ENCODE measurements at places on chromosomes 11 and 22. TPM values are rescaled to one million over a fixed set of nuclear protein-coding genes. Genes with fewer than 3 reads are reported as not detected.

- no peak for DNase-seq
These were observed 346.1 kb upstream of the DDI1 start for GRCh38 chr11:103690356-103690755.

GRCh38 chr11:117826190-117826570 is 1.6 kb upstream of the FXYD2 start:
- DNase-seq = no peak

GRCh38 chr11:118314988-118315411 is 10.5 kb downstream of the CD3E start:
- DNase-seq = no peak

DNA sequence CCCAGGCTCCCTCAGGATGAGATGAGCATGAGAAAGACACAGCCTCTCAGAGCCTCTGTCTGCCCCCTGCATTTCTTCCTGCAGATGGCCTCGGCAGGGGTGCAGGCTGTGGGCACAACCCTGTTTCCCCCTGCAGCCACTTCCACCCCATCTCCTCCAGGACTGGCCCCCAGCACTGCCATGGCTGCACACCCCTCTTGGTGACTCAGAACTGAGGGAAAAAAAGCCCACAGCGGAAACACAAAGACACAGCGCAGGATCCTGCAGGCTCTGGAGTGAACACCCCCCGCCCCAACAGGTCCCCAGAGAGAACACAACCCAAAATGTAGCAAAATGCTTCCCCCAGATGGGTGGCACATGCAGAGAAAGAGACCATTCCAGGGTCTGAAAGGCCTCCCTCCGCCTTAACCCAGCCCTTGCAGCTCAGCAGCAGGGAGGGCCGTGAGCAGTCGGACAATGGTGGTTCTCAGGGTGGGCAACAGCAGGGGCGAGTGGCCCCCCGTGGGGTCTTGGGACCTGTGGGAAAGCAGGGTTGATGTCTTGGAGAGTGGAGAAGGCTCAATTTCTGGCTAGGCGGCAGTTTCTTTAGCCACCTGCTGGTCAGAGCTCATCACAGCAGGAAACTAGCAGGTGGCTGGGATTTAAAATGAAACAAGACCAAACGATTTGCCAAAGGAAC is 8.0 kb downstream of the TUBGCP6 start:
- DNase-seq = no peak

DNA sequence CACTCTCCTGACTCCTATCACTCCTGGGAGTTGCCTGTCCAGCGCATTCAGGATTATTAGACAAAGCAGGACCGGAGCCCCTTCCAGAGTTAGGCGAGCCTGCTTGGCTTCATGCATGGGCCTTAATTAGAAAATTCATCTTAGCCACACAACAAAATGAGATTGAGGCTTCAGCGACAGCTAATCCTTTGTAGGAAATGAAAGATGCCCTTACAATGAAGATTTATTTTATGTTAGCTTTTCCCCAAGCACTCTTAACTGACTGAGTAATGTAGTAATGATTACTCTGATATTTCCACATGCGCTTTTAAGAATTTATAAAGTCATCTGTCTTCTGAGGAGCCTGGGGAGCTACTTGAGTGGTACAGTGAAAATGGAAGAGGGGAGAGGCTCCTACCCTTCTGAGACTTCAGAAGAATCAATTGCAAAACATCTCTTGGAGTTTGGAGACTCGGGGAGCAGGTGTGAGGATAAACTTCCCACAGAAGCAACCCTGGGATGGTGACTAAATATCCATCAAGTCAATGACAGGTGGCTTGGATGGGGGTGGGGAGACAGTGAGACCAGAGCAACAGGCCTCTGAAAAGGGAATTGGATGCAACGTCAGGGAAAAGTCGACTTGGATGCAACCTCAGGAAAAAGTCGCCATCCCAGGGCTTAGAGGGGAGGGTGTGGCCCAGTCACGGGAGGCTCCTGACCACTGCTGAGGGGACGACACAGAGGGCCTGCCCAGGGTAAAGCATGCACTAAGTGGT is 434.5 kb upstream of the B3GAT1 start:
- DNase-seq = no peak

- no peak for DNase-seq
These were observed 15.8 kb upstream of the PAFAH1B2 start for GRCh38 chr11:117128289-117128688.

- DNase-seq = no peak
These were observed 154.7 kb downstream of the C11orf91 start for GRCh38 chr11:33545931-33546330.

GRCh38 chr11:111819161-111819828 is 52.1 kb downstream of the ALG9 start:
- DNase-seq = no peak

Gene ABTB2
- 3.7 TPM for polyA plus RNA-seq

GRCh38 chr22:29313126-29313575 is 2.3 kb downstream of the RASL10A start:
- no peak for DNase-seq

Gene PTDSS2
- 38.6 TPM for polyA plus RNA-seq

Gene INSC
- polyA plus RNA-seq = 0.10 TPM

- DNase-seq = no peak
These were observed 51.8 kb upstream of the LMO1 start for GRCh38 chr11:8315463-8315862.

DNA sequence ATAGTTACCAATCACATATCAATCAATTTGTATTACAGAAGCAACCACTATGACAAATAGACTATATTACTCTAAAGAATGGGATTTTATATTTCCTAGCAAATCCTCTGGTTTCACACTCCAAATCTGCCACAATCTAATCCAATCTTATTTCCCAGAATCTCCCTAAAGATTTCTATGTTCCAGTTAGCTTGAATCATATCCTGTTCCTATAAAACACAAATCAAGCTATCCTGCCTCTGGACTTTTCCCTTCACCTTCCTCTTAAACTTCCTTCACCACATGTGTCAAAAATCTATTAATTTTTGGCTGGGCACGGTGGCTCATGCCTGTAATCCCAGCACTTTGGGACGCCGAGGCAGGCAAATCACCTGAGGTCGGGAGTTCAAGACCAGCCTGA is 50.0 kb downstream of the PIK3C2A start:
- no peak for DNase-seq

Gene GSTT2B
- polyA plus RNA-seq = 11.1 TPM

Gene PDHX
- 23.3 TPM for polyA plus RNA-seq

GRCh38 chr11:79536155-79536917 is 95.5 kb upstream of the TENM4 start:
- no peak for DNase-seq

DNA sequence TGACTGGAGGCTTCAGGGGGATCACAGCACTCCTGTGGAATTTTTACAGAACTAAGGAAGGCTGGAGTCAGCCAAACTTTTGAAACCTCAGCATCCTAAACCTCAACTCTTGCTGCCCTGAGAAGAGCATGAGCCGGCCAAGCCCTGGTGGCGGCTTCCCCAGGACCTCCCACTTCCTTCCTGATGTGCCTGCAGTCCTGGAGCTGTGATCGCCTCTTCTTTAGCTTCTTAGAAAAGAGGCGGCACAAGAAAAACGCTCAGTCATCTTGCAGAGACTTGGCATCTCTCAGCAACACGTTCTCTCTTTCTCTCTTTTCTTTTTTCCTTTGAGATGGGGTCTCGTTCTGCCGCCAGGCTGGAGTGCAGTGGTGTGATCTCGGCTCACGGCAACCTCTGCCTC is 40.4 kb upstream of the AMPD3 start:
- DNase-seq = no peak

GRCh38 chr22:29245626-29246385 is 22.0 kb downstream of the RHBDD3 start:
- DNase-seq = peak; percentile 61

Gene HBG1
- polyA plus RNA-seq = not detected

DNA sequence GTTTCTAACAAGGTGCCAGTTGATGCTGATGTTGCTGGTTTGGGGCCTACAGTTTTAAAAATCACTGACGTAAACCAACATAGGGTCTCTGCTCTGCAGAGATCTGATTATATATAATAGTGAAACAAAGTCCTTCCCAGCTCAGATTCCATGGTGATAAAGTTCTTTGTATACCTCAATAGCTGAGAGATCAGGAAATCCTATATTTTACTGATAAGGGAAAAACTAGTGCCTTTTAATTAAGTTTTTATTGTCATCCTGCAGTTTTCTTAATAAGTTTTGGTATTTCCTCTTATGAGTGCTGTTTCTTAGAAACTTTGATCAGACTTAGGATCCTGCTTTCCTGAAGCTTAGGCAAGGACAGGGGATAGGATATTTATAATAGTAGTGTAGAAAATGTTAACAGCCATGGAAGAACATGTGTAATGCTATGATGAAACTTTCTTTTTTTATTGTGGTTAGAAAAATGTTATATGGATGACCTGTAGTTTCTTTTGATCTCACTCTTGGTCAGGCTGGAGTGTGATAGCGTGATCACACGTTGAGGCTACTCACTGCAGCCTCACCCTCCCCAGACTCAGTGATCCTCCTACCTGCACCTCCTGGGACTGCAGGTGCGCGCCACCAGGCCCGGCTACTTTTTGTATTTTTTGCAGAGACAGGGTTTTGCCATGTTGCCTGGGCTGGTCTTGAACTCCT is 14.1 kb downstream of the CAPRIN1 start:
- no peak for DNase-seq

GRCh38 chr11:92477686-92478085 is 253.1 kb downstream of the FAT3 start:
- DNase-seq = no peak

GRCh38 chr11:3856856-3857553 is 1.5 kb downstream of the STIM1 start:
- DNase-seq = no peak

Gene UBASH3B
- 1.8 TPM for polyA plus RNA-seq

Gene SCGB1C1
- not detected for polyA plus RNA-seq

DNA sequence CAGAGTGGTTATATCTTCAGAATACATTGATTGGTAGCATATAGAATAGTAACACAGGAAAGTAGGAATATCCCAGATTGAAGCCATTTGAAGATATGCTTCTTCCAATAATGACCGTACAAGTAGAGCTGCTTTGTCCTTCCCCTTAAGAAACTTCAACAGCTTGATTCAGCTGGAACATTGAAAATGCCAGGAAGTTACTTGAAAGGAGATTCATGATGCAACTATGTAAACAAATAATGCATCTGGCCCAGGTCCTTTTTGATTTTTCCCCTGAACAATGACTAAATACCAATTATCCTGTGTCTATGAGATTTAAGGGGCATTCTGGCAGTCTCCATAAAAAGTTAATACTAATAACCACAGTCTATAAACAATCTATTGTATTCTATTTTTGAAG is 3.0 kb downstream of the DKK3 start:
- DNase-seq = no peak

- no peak for DNase-seq
These were observed 148.0 kb downstream of the NTM start for GRCh38 chr11:131518305-131518838.

Gene CHRM4
- polyA plus RNA-seq = 0.16 TPM

Gene ADM2
- polyA plus RNA-seq = 0.03 TPM

GRCh38 chr11:77547863-77548551 is 41.7 kb upstream of the AQP11 start:
- no peak for DNase-seq

Measured in ovary (tissue), 10 donors.